Ecto neural progenitor cell (in vitro differentiated cells): ENCODE measurements at places on chromosomes 12 and 14.

GRCh38 chr14:104473244-104473565 lies 106.4 kb upstream of the C14orf180 start:
- DNase-seq, result peak; percentile 53

DNA sequence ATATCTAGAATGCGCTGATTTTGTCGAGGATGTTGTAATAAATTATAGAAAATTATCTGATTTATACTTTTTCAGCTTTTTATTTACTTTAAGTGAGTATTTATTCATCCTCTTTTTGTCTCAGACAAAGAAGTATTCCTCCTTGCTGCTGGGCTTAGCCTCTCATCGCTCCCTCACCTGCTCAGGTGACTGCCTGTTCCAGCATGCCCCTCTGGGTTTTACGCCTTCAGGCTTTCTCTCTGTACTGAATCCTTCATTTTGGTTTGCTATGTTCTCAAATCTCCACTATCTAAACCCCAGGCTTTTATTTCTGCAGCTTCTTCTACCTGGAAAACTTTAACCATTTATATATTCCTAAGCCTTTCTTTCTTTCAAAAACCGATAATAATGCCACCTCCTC lies 1650.9 kb upstream of the SEL1L start:
- DNase-seq, result no peak

- DNase-seq, result peak; percentile 59
These were observed 11.7 kb upstream of the FBXL14 start for GRCh38 chr12:1606021-1606622.

GRCh38 chr12:50933459-50934124 lies 18.8 kb upstream of the HIGD1C start:
- DNase-seq, result no peak

GRCh38 chr14:60790850-60791249 lies 56.3 kb downstream of the MNAT1 start:
- no peak for DNase-seq

- no peak for DNase-seq
These were observed 19.9 kb downstream of the SH2B3 start for GRCh38 chr12:111425655-111426054.

DNA sequence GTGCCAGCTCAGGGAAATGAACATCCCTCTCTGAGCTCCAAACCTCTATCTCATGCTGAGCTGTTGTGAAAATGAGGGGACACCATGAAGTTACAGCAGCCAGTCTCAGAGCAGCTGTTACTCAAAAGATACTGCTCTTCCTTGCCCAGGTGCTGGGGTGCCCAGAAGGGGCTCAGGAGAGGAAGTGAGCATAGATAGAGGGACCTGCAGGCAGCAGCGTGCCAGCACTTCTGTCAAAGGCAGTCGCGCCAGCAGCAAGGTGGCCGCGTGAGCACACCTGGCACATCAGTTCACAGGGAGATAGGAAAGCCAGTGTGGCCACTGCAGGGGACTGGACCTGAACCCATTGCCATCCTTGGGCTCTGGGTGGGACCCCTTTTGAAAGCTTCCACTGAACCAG lies 27.8 kb downstream of the C14orf132 start:
- no peak for DNase-seq

DNA sequence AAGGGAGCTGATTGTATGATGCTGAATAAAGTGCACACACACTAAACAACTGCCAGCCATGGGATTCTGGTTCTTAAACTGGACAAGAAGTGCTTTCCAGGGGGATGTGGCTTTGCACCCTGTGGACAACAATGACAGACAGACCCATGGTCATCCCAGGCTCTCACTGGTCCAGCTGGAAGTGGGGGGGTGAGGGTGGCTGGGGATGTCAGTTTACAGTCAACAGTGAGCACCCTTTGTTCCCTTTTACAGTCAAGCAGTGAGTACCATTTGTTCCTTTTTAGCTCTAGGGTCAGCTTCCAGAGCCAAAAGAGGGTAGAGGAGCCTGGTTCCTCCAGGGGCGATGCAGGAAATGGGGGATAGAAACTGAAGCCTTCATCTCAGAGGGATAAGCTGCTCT lies 100.7 kb downstream of the SMOC1 start:
- DNase-seq, result no peak

DNA sequence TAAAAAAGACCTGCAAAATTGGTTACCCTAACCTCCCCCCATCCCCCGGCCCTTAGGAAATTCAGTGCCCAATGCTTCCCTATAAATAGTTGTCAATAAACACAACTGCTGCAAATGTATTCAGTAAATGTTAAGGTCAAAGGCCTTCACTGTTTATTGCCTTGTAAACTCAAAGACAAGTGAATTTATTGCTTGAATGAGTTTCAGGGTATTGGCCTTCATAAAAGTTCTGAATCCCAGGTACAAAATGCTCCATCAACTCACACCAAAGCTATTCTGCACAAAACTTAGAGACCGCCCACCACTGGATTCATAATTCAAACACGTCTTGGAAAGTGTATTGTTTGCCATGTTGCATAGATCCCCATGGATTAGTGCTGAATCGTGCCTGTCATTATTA lies 63.3 kb upstream of the CDKN3 start:
- no peak for DNase-seq

DNA sequence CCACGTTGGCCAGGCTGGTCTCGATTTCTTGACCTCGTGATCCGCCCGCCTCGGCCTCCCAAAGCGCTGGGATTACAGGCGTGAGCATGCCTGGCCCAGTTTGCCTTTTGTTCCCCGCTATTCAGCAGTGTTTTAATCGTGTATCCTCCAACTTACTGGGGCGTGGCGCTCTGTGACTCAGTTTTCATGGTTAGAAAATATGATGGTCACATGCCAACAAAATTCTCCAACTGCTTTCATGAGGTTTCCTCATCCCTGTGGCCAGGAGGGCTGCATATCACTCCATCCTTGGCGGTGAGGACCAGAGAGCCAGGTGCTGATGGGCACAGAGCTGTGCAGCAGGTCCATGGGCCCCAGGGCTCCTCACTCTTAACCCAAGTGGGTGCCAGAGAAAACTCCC lies 33.0 kb upstream of the PRMT8 start:
- DNase-seq, result no peak

DNA sequence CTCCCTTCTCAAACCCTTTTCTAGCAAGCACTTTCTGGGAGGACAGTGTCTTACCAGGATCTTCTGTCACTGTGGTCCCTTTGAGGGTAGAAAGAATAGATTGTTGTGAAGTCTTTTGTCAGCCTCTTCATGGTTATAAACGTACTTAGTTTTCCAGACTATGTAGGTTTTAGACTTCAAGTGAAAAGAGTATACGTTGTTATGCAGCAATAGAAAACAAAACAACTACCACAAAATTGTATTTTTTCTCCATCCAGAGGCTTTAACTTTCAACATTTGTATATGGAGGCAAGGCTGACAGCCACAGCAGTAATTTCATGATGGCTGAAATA lies 23.7 kb downstream of the PRKCH start:
- no peak for DNase-seq

- no peak for DNase-seq
These were observed 28.3 kb upstream of the BCDIN3D start for GRCh38 chr12:49871263-49871561.

GRCh38 chr12:76030341-76031080 lies 1.1 kb downstream of the PHLDA1 start:
- DNase-seq, result peak; percentile 71

- DNase-seq, result no peak
These were observed 45.4 kb downstream of the RFLNA start for GRCh38 chr12:124340080-124340900.

- no peak for DNase-seq
These were observed 3.8 kb upstream of the PSMC6 start for GRCh38 chr14:52703225-52703624.

DNA sequence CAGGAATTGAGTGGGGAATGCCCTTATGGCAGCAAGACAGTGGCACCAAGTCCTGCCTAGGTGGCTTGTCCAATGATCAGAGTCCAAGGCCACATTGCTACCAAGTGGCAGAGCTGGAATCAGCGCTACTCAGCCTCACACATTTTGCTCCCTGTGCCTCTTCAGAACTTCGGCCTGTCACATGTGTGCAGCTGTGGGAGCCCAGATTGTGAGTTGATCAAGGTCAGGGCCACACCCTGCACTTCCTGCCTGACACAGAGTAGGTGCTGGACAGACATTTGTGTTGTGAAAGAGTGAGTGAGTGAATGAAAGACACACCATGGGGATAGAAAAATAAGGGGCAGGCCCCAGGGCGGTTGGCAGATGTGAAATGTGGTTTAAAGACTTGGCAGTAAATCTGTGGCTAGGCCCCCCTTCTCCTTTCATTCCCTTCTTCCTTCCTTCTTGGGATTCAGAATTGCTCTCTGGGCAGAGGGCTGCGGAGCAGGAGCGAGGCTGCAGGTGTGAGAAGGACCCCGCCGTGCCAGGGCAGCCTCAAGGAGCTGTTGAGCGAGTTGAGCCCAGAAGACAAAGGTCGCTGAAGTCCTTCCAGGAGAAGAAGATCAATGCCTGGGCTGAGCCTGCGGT lies 83.5 kb downstream of the SLC25A47 start:
- no peak for DNase-seq

DNA sequence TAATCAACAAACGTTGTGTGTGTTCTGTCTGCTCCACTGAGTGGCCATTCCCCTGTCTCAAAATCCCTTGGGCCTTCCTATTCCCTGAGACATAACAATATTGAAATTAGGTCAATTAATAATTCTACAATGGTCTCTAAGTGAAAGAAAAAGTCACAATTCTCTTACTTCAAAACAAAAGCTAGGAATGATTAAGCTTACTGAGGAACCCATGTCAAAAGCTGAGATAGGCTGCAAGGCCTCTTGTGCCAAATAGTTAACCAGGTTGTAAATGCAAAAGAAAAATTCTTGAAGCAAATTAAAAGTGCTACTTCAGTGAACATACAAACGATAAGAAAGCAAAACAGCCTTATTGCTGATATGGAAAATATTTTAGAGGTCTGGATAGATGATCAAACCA lies 65.0 kb upstream of the AMIGO2 start:
- DNase-seq, result no peak

DNA sequence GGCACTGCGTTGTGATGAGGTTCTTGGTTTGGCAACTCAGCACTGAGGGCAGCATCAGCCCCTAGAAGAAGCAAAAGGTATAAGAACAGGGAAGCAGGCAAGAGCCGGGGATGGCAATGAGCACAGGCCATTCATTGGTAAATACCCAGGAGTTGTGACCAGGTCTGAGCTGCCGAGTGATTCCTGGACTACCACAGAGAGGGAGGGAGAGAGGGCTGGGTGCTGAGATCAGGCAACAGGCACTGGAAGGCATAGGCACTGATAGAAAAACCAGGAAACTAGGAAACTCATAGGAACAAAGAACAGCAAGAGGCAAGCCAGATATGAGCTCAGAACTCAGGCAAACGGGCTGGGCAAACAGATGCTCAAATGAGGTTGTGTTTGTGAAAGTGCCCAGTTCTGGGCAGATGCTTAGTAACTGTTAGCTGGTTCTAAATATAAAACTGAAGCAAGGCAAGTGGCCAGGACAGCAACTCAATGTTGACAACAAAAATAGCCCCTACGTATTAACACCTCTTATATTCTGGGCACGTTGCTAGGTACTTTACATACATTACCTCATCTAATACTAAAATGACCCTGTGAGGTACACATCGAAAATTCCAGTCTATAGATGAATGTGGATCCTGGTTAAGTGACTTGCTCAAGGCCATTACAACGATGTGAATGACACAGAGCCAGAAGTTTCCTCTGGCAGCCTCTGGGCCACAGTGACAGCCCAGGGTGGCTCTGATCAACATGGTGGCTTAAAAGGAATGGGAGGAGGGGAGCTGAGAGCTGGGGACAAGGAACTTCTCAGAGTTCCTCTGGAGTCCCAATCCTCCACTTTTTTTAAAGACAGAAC lies 121.1 kb downstream of the PRMT8 start:
- DNase-seq, result no peak
